Hematopoietic multipotent progenitor cell treated with erythropoietin and hydrocortisone succinate and interleukin-3 and kit ligand, for 15 days (in vitro differentiated cells): ENCODE measurements at places on chromosomes 11 and 22.
A peak's percentile ranks its signal among the peaks of the same experiment; 100 is the strongest.

GRCh38 chr11:125871391-125872137, 15.9 kb upstream of the HYLS1 start:
- DNase-seq = peak; percentile 33

DNA sequence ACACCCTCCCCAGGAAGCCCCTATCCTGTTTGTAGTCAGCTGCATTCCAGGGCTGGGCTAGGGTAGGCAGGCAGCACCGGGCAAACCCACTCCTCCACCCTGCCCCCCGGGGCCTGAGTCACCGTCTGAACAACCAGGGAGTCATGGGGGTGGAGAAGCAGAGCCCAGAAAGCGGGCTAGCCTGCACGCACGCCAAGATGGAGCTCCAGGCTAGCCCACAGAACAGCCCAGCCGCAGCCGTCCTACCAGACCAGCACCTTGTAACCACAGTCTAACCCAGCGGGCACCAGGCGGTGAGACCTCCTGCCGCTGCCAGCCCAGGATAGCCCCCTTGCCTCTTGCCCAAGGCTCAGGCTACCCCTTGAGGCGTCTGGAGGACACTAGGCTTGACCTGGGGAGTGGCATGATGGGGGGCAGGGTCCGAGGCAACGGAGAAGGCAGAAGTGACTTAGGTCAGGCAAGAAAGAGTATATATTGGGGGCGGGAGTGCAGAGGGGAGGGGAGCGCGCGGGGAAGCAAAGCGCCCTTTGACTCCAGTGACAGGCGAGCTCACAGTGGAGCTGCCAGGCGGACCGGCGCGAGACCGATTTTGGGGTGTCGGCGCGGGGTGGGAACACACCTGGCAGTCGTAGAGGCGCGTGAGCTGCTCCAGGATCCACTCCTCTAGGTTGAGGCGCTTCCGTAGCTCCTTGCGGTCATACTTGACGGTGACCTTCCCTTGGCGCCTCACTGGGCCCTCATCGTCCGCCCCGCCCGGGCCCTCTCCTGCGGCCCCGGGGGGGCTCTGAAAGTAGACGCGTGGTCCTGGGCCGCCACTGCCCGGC, 734 bp downstream of the PPP1R14B start:
- DNase-seq = peak; percentile 52

- no peak for DNase-seq
These were observed 946.0 kb downstream of the FAM181B start for GRCh38 chr11:81787584-81788049.

DNA sequence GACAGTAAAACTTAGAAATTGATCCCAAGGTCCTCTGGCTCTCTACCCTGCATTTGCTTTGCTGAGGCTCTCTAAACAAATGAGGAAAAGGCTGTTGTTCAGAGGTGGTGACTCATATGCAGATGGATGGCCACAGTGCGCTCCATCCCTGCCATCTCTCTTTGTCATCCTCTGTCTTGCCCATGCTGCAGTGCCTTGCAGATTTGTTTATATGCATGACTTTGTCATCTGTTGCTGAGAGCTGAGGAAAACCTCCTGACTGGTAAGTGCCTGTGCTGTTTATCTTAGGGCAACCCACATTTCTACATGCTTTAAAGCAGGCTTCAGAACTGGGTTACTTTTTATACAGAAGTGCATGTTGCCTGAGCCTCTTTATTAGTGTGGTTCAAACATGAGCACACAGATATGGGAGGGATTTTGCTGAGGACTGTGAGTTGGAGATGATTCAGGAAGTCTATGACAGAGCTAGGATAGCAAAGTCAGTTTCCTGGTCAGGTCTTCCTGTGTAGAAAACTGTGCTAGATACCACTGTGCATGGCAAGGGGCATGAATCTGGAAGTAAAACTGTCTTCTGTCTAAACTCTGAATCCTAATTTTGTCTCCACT, 57.4 kb downstream of the JAM3 start:
- DNase-seq = no peak

GRCh38 chr11:1652771-1653540, 23.4 kb downstream of the KRTAP5-5 start:
- DNase-seq = peak; percentile 71

- no peak for DNase-seq
These were observed 60.0 kb upstream of the PLET1 start for GRCh38 chr11:112320668-112321067.

DNA sequence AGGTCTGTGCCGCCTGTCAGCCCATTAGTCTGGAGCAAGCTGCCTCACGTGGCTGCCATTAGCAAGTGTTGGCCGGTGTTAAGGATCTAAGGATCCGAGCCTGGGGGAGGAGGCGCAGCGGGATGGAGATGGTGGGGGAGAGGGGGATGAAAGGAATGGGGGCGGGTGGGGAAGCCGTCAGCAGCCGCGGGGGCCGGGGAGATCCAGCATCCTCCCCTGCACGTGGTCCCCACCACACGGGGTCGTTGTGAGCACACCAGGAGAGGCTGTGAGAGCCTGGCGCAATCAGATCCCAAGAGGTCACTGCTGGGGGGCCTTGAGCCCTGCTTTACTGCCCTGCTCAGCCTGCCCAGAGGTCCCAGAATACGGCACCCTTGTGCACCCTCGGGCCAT, 7.3 kb downstream of the CABP7 start:
- peak; percentile 45 for DNase-seq

DNA sequence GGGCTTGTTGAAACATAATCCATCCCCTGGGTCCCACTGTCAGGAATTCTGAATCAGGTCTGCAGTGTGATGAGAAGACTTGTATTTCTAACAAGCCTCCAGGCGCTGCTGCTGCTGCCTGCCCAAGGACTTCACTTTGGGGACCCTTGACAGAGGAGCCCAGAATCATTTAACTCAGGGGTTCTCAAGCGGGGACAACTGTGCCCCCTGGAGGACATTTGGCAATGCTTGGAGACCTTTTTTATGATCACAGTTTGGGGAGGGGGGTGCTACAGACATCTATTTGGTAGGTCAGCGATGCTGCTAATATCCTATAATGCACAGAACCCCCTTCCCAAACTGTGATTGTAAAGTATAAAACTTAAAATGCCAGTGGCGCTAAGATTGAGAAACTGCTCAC, 312.8 kb downstream of the OPCML start:
- no peak for DNase-seq

- no peak for DNase-seq
These were observed 2.5 kb upstream of the ST14 start for GRCh38 chr11:130157101-130157500.

DNA sequence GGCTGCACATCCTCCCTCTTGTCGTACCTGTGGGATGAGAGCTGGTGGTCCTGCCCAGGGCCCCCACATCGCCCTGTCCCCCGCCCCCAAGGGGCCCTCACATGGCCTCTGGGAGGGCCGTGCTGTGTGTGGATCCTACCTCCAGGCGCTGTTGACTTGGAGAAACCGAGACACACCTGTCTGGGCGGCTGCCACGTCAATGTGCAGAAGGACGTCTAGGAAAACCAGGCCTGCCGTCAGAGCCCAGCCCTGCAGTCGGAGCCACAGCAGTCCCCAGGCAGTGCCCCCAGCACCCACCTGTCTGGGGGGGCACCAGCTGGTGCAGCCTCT, 14.2 kb downstream of the ALG12 start:
- no peak for DNase-seq
